ENCODE measurements at places on chromosomes 1 and 21.

GRCh38 chr1:115755456-115756370, 12.8 kb downstream of the CASQ2 start:
- no peak for DNase-seq

- DNase-seq = no peak
These were observed 65.4 kb upstream of the STUM start for GRCh38 chr1:226482975-226483700.

- DNase-seq = peak; percentile 67
These were observed 161.1 kb upstream of the RRP15 start for GRCh38 chr1:218123968-218124367.

DNA sequence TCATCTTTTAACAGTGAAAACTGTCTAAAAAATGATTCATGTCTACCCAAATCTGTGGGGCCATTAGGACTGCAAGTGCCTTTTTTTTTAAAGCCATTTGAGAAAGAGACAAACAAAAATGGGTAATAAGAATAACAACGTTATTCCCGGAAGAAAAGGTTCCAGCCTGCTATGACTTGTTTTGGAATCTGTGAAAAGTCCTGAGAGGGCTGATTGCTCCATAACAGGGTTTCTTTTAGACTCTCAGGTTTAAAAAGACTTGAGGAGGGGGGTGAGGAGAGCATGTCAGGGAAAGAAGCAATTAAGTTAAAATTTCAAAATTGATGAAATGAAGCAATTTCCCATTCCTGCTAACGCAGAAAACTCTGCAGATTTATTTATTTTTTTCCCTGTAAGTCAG, 56.4 kb downstream of the CACHD1 start:
- DNase-seq = no peak

- no peak for DNase-seq
These were observed 51.1 kb upstream of the RGS21 start for GRCh38 chr1:192265516-192266173.

- DNase-seq = no peak
These were observed 30.0 kb downstream of the ZC3H11B start for GRCh38 chr1:219582865-219583264.

DNA sequence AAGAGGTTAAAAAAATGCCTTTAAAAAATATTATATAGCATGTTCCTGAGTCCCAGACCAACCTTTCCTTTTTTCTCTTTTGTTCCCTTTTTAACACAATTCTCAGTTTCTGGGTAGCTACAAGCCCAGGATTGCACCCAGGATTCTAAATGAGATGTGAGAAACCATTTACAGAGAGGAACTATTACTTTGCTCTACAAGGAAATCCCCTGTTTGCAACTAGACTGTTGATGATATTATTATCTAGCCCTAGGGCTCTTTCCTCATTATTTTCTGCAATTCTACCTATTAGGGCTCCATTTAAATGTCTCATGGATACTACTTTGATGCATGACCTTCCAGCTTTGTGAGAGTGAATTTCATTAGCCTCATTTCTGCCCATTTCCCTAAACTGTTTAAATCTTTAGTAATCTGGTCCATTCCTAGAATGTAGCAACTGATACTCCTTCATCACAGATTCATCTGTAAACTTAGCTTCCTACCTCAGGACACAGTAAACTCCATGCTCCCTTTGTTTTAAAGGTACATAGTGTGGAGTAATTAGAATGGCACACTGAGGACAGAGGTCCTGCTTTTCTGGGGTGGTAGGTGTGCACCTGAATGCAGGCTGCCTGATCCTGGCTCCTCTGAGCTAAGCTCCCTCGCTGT, 7.1 kb upstream of the KIF14 start:
- no peak for DNase-seq

- DNase-seq = no peak
These were observed 22.0 kb upstream of the CDC42 start for GRCh38 chr1:22030473-22030872.

GRCh38 chr1:243287123-243287460, 31.3 kb downstream of the SDCCAG8 start:
- no peak for DNase-seq

GRCh38 chr1:181099152-181100014, 10.9 kb downstream of the IER5 start:
- DNase-seq = no peak

DNA sequence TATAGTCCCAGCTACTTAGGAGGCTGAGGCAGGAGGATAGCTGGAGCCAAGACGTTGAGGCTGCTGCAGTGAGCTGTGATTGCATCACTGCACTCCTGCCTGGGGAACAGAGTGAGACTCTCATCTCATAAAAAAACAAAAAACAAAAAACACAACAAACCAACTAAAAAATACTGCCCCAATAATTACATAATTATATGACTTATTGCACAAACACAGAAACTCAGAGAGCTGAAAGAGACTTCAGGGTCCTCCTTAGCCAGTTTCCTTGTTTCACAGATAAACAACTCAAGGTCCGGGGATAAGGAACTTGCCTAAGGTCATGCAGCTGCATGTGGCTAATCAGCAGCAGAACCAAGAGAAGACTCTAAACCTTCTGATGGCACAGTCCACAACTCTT, 11.9 kb downstream of the EXTL2 start:
- DNase-seq = no peak

- peak; percentile 46 for DNase-seq
These were observed 116.5 kb upstream of the SLC45A1 start for GRCh38 chr1:8201331-8201861.

DNA sequence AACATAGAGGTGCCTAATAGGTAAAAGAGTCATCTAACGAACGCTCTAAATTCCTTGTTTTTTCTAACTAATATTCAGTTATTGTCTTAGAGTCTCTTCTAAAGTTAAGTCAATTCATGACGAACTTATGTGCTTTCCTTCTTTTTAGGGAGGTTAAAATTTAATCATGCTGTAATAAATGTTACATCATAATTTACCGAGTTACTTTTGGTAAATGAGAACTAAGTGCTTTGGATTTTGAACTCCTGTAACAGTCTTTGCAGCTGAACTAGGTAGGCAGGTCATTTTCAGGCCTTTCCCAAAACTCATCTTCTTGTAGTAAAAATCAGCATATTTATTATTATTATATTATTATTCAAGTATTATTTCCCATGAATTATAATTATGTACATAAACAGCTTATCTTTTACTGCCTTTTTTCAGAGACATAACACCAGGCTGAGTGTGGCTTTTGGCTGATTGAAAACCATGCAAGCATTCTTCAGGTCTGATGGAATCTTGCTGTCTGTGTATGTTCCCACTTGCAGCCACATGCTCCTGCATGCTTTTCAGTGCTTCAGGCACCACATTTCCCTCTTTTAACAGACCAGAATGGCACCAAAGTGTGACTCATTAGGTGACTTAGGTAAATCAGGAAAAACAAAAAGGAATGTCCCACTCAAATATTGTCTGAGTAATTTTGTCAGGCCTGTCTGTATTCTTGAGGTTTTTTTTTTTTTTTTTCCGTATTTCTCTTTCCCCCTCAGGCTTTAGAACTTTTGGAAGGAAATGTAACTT, 81.0 kb upstream of the CD55 start:
- DNase-seq = no peak

DNA sequence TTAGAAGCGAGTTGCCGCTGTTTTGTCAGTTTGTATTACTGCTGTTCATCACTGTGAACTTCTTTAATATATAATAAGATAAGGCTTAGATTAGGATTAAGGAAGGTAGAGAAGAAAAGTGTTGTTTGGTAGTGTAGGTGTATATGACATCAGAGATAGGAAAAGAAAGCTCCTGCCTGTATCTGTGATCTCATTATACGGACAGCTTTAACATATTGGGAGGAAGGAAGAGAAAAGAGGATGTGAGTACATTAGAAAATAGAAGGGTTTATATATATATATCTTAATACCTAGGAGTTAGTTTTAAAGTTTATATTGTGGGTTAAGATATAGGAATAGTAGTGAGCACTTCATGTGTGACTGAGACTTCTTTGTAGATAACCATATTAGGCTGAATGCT, 71.0 kb downstream of the RALGPS2 start:
- no peak for DNase-seq

DNA sequence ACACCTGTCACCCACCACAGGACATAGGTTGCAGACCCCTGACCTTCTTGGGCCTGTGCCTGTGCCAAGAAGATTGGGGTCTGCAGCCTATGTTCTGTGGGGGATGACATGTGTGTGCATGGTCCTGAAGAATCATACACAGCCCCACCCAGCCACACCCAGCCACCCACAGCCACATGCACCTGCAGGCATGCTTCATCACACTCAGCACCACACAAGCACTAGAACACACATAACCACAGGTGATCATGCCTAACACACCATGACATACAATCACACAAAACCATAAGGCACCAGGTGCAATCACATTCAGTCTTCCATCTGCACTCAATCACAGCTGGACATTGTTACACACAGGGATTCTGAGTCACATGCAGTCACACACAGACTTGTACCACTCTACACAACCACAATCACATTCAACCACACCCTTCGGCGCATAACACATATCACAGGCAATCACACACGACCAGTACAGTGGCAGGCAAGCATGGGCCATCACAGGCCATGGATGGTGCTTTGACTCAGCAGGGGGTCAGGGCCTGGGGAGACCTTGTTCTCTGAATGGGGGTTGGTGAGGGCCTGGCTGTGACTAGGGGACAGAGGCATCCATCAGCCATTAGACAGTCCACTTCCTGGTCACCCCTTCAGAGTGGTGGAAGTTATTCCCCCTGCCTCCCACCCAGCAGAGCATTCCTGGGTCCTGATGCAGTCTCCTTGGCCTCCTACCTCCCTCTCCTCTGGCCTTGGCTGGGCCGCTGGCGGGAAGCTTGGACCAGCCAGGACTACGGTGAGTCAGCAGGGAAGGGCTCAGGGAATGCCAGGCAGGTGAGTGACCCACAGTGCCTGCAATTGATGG, 44.3 kb upstream of the EPS8L3 start:
- DNase-seq = no peak

DNA sequence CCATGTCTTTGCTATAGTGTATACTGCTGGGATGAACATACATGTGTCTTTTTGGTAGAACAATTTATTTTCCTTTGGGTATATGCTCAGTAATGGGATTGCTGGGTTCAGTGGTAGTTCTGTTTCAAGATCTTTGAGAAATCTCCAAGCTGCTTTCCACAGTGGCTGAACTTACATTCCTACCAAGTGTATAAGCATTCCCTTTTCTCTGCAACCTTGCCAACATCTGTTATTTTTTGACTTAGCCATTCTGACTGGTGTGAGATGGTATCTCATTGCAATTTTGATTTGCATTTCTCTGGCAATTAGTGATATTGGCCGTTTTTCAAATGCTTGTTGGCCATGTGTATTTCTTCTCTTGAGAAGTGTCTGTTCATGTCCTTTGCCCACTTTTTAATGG, 37.5 kb upstream of the ANGPTL1 start:
- DNase-seq = no peak

GRCh38 chr21:45888386-45889009, 93.1 kb upstream of the COL6A1 start:
- DNase-seq = no peak

DNA sequence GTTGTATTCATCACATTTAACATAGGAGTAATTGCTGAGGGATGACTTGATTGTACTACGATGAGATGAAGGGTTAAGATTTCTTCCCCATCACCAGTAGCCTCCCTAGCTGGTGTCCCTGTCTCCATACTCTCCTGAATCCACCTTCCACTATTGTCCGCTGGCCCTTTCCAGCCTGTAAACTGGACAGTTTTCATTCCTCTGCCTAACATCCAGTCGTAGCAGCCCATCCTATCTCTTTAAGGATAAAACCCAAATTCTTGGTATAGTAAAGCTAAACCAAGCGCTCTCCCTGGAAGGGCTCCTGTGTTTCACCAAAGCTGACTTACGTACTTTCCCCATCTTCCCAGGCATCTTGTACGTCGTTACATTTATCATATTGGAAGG, 670 bp downstream of the COX20 start:
- peak; percentile 20 for DNase-seq

DNA sequence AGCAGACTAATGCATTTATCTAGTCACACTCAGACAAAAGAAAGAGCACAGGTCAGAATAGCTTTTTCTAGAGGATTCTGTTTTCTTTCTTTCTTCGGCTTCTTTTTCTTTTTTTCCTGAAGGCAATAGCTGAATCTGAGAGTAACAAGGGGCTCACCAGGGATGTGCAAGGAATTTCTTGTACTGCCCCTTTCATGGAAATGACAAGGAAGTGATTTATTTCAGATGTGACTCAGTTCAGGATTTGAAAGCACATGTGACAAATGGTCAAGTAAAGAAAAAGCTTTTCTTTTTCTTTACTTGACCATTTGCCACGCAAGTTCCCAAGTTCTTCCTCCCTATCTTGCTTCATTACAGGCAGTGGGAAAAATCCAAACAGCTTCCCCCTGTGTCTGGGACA, 202.0 kb downstream of the GABPA start:
- no peak for DNase-seq

DNA sequence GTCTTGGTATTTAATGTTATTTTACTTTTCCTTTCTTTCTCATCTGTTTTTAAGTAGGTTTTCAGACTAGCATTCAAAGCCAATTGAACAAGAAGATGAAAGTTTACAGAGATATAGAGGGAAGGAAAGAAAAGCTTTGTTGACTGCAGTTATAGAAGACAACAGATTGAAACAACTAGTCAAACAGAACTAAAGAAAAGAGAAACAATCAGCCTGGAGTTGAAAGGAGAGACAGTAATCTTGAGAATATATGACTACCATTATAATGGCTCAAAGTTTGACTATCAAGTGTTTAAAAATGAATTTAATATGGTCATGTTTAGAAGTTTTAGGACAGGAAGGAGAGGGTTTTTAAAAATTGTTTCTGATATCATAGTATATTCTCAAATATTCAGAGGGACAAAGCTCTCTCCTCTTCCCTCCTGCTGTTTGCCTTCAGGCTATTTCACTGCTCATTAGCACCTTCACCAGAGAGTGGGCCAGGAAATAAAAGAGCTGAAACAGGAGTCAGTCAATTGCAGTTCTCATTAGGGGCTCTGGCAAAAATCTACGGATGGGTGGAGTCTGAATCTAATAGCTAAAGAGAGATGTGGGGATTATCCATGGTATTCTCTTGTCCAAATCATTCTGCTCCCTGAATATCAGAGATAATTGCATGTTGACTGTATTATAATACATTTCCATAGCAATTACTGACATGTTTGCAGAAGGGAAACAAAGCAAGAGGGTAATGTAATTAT, 577.8 kb downstream of the BRINP3 start:
- DNase-seq = no peak

Data from iPS-NIHi11 (cell line).